ENCODE measurements at places on chromosomes 2 and 18.
A peak's percentile ranks its signal among the peaks of the same experiment; 100 is the strongest.

DNA sequence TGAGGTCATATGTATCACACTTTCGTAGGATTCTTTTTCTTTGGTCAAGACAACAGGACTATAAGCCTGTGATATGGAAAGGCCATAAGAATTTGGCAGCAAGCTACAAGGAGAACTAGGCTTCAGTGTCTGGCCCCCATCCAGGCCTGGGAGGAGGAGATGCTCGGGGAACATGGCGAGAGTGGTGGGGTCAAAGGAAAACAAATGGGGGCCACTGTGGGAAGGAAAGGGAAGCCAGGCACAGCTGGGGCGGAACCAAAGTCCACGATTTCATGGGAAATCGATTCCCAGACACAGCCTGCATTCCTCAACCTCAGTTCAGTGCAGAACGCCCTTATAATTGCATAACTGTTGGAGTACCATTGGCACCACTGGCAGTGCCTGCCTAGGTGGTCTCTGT is 58.2 kb downstream of the MBP start:
- no peak for DNase-seq

DNA sequence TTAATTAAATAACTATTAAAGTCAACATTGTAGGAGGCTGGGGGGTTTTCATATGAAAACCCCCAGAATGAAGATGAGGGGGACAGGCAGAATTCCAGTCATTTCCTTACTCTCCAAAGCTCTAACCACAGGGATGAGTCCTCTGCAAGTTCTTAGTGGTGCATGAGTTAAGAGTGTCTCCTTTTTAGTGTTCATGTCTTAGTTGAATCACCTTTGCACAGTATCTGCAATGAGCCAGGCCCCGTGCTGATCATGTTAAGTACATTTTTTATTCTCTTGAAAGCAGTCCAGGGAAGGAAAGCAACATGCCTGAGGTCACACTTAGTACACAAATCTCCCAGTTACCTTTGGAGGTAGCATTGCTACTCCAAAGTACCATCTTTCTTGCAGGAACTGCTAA is 25.7 kb upstream of the MSGN1 start:
- DNase-seq: no peak

DNA sequence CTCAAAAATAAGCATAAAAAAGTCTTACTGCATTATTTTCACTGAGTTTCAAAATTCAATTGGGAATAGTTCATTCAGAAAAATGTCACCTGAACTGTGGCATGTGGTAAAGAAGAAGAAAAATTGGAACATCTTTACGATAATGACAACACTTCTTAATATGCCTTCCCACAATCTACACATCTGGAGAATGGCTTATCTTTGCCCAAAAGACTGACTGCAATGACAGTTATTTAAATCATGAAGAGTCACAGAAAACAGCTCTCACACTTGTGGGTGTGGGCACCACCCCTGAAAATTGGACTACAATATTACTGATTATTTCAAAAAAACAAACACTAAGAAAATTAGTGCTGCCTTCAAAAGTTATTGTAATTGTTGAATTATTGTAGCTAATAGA is 152.3 kb downstream of the USP34 start:
- no peak for DNase-seq

- DNase-seq: no peak
Measured at GRCh38 chr2:191151331-191151730, 537 bp upstream of the STAT4 start.

GRCh38 chr2:224191465-224191864 is 152.4 kb upstream of the SERPINE2 start:
- no peak for DNase-seq

- DNase-seq: peak; percentile 43
Measured at GRCh38 chr18:12408247-12408869, 629 bp downstream of the PRELID3A start.

DNA sequence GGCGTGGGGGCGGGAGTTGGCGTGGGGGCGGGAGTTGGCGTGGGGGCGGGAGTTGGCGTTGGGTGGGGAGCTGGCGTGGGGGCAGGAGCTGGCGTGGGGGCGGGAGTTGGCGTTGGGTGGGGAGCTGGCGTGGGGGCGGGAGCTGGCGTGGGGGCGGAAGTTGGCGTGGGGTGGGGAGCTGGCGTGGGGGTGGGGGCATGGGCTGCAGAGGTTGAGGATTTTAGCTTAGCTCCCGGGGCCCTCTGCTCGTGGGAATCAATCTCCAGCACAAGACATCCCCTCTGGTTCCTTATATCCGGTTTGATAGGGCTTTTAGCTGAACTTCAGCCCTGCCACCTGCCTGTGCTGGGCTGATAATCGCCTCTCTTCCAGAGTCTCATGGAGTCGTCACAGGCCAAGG is 177.0 kb downstream of the LDLRAD4 start:
- DNase-seq: no peak

- no peak for DNase-seq
Measured at GRCh38 chr2:210167227-210167626, 4.0 kb downstream of the KANSL1L start.

- no peak for DNase-seq
Measured at GRCh38 chr2:202187570-202187969, 50.8 kb downstream of the SUMO1 start.

All from NCI-H2081 (cell line).